ENCODE measurements at places on chromosomes 12 and 14.

DNA sequence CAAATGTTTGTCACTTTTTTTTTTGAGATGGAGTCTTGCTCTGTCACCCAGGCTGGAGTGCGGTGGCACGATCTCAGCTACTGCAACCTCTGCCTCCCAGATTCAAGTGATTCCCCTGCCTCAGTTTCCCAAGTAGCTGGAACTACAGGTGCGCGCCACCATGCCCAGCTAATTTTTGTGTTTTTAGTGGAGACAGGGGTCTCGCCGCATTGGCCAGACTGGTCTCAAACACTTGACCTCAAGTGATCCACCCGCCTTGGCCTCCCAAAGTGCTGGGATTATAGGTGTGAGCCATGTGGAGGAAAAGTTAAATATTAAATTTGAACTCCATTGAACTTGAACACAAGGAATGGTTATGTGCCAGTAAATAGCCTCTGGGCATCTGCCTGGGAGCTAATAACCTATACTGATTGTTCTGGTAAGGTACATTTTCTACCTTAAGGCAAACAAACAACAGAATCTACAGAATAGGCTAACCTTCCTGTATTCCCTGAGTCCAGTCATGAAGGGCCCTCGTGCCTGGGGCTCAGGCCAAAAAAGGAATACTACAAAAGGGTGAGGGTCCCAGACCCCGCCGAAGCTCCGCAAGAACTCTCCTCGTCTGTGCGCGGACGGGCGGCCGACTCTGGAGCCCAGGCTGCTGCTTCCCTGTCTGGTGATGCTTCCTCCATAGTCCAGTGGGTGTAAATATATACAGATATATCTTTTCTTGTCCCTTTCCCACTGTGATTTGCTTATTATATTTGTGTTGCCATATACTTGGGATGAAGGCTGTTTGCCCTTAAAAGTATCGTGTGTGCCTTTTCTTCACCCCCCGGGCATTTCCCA lies 74.0 kb upstream of the EIF5 start:
- no peak for DNase-seq

DNA sequence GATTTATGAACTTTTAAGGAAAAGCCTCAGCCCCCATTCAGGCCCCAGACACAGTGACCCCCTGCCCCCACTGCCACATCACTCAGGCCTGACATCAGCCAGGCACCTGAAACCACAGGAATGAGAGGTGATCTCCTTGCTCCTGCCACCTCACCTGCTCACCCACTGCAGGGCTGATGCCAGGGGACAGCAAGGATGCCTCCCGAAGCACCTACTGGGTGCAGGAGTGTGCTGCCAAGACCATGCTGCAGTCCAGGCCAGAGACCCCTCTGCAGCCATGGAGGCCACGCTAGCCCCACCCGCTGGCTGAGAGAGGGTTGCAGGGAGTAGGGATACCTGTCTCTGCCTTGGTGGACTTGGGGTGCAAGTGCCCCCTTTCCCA lies 18.6 kb upstream of the KRT7 start:
- DNase-seq = no peak

- no peak for DNase-seq
Measured at GRCh38 chr12:29565727-29566126, 68.2 kb upstream of the OVCH1 start.

GRCh38 chr12:95116341-95116740 lies 42.9 kb upstream of the NR2C1 start:
- no peak for DNase-seq

DNA sequence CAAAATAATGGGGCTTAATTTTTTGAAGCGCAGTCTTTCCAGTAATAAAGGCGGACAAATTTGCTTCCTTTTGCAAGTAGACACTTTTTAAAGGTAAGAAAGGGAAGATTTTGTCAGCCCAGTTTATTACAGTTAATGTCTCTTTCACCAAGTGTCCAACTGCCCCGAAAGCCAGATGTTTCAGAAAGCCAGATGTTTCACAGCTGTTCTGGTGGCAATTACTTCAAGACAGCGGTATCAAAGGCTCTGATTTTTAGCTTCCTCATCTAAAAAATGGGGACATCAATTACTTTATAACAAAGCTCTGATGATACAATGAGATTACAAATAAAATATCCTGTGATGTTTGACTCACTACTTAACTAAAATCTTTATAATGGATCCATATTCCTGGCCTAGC lies 1.0 kb downstream of the WBP11 start:
- DNase-seq = no peak

- DNase-seq = no peak
Measured at GRCh38 chr12:114916124-114916523, 232.1 kb upstream of the TBX3 start.

- peak; percentile 99 for DNase-seq
Measured at GRCh38 chr12:188910-189621, 24.9 kb downstream of the SLC6A12 start.

DNA sequence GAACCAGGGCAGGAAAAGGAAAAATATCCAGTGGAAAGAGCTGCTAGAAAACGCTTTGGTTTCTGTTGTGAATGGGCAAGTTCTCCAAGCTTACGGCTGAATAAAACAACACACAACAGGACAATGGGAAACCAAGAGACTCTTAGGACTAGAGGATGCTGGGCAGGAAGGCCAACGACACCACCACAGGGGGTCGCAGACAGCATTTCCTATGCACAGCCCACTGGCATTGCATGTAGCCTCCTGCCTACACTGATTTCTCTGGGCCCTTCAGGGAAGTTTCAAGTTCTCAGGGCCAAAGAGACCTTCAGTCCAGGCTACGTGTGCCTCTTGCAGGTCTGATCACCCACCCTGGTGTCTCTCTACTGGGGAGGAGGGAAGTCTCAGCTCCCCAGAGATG lies 108.0 kb downstream of the RIMBP2 start:
- peak; percentile 60 for DNase-seq

GRCh38 chr12:90965204-90965603 lies 10.2 kb upstream of the CCER1 start:
- no peak for DNase-seq

DNA sequence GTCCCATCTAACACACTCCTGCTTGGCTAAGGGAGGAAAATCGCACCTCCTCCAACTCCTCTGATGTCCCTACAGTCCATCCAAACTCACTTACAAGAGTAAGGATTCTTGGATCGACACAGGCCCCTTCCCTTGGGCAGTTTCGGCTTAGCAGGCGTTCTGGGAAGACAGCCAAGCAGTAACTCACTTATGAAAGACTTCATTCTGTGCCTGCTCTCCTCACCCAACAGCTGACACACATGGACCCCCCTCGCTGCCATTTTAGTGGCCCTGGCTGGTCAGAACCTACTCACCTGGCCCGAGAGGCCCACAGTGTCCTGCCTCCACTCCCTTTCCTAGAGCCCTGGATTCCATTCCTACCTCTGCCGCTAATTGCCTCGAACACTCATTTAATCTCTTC lies 52.3 kb upstream of the BCL2L14 start:
- DNase-seq = no peak

- DNase-seq = no peak
Measured at GRCh38 chr12:20489645-20490044, 121.3 kb downstream of the PDE3A start.

- no peak for DNase-seq
Measured at GRCh38 chr12:19490908-19491307, 51.6 kb downstream of the AEBP2 start.

DNA sequence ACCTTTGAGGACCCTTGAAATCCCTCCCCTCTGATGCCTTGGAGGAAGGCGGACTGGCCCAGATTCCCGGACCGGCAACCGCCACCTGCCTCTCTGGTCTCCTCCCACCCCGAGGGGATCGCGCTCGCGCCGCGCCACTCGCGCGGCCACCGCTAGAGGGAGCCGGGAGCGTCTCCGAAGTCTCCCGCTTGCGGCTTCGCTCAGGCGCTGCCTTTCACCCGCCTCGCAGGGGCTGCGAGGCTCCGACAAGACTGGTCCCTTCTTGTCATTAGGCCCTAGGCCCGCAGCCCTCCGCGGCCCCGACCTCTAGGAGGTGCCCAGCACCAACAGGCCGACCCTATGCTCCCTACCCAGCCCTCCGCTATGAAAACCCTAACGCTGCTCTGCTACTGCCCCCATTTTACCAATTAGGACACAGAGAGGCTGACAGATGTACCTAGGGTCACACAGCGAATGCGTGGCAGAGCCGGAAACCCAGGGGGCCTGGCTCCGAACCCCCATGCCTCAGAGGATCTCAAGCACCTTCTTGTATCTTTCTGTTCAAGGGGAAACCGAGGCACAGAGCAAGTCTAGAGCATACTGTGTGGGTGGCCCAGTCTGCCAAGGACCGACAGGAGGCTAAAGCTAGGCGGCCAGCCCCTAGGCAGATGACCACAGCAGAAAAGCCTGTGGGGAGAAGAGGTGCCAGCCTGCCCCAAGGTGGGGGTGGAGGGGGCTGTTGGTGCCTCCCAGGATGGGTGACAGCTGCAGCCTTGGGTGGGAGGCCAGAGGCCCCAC lies 21.4 kb upstream of the VSX2 start:
- DNase-seq = peak; percentile 98

GRCh38 chr12:73220951-73221350 lies 948.8 kb downstream of the TRHDE start:
- DNase-seq = no peak

- DNase-seq = peak; percentile 79
Measured at GRCh38 chr14:104293851-104294627, 155.7 kb downstream of the KIF26A start.

DNA sequence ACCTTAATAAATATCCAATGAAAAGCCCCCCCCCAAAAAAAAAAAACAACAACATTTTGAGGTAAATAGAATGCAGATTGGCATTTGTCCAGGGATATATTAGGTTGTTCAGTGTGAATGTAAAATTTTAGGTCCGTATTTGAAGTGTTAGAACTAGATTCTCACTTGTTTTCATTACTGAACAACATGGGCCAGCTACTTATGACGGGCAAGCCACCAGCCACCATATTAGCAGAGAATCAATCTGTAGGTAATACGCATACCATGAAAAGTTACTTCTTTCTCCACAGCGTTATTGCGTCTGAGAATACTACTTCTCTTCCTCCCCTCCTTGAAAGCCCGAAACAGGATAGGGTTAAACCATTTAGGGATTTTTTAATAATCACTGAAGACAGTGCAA lies 5.4 kb downstream of the FLRT2 start:
- no peak for DNase-seq

GRCh38 chr14:75274899-75275569 lies 3.6 kb upstream of the FOS start:
- DNase-seq = no peak

GRCh38 chr14:51539571-51540037 lies 112.1 kb upstream of the FRMD6 start:
- DNase-seq = peak; percentile 17

- no peak for DNase-seq
Measured at GRCh38 chr12:79262938-79263337, 398.4 kb downstream of the SYT1 start.

Data from H7 (cell line).